ENCODE measurements at places on chromosomes 1 and 21.

DNA sequence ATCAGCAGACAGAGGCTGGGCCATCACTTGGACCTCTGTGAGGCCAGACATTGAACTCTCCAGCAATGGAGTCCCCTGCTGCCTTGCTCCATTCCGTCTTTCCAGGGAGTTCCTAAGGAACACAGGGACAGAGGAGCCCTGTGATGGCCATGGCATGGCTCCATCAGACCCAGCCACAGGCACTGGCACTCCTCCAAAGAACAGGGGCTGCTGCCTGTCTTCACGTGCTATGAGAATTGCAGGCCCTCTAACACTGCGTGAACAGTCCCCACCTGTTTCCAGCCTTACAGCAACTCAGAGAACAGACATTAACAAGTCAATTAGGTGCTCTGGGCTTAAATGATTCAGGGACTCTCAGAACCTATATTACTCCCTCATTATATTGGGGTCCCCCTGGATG, 140.8 kb downstream of the ASTN1 start:
- DNase-seq = no peak

GRCh38 chr1:210123924-210124589, 108.5 kb upstream of the SERTAD4 start:
- DNase-seq = no peak

- no peak for DNase-seq
These were observed 5.2 kb downstream of the RGL1 start for GRCh38 chr1:183810121-183810520.

DNA sequence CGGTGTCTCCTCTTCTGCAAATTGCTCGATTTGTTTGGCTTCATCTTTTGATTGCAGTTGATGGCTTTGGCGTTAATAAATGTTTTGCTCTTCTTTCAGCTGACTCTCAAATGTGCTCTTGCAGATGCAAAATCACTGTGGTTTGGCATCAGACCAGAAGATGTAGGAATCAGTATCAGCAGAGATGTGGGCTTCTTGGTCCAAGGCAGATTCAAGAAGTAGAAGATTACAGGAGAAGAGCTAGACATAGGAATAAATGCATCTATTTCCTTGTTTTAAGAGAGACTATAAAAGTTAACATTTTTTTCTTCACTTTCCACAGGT, 59.8 kb upstream of the BACH1 start:
- no peak for DNase-seq

- no peak for DNase-seq
These were observed 1.0 kb downstream of the SMYD2 start for GRCh38 chr1:214281720-214282629.

DNA sequence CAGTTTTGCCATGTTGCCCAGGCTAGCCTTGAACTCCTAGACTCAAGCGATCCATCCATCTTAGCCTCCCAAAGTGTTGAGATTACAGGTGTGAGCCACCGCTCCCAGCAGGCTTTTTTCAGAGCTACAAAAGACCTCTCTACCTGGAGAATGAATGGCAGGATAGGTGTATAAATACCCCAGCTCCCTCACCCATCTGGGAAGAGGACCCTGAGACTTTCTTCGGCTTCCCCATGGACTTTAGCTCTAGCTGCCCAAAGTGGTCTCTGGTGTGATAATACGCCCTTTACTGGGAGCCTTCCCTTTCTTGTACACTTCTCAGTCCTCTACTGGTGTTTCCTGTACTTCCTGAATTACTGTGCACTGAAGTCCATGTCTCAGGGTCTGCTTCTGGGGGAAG, 60.6 kb downstream of the PTP4A2 start:
- DNase-seq = no peak

- peak; percentile 45 for DNase-seq
These were observed 8.0 kb upstream of the PLCH2 start for GRCh38 chr1:2468041-2468472.

- DNase-seq = no peak
These were observed 67.9 kb upstream of the PUM1 start for GRCh38 chr1:31133368-31133767.
